ENCODE measurements at places on chromosomes 1 and 21. TPM values are rescaled to one million over a fixed set of nuclear protein-coding genes. Genes with fewer than 3 reads are reported as not detected.

DNA sequence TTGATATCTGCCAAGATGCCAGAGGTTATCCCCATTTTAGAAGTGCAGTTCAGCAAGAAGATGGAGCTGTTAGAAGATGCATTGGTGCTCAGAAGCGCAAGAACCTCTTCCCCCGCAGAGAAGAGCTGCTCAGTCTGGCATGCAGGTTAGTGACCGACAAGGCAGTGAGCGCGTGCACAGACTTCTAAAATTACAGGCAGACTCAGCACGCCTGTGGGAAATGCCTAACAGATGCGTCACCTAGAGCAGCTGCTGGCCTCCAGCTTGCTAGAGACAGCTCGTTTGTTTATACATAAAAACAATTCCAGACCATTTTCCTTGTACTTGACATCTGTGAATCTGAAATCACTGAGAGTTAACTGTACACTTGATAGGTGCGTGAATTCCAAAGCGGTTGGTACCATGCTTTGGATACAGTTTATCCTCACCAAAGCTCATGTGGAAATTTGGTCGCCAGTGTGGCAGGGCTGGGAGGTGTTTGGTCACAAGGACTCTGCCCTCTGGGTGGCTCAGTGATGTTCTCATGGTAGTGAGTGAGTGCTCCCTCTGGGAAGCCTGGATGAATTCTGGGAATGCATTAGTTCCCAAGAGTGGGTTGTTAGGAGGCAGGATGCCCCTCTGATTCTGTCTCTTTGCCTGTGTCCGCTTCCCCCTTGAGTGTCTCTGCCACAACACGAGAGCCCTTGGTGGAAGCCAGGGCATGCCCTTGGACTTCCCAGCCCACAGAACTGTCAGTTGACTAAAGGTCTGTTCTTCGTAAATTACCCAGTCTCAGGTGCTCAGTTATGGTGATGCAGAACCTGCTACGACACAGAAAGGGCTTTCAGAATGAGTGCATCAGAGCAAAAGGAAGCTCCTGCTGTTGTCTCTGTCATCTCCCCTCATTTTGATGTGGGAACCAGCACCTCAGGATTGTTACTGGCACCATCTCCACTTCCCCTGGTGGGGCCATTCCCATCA, 24.4 kb downstream of the SNAP47 start:
- DNase-seq = no peak

GRCh38 chr1:47388891-47389238, 27.2 kb upstream of the FOXE3 start:
- DNase-seq = peak; percentile 46

DNA sequence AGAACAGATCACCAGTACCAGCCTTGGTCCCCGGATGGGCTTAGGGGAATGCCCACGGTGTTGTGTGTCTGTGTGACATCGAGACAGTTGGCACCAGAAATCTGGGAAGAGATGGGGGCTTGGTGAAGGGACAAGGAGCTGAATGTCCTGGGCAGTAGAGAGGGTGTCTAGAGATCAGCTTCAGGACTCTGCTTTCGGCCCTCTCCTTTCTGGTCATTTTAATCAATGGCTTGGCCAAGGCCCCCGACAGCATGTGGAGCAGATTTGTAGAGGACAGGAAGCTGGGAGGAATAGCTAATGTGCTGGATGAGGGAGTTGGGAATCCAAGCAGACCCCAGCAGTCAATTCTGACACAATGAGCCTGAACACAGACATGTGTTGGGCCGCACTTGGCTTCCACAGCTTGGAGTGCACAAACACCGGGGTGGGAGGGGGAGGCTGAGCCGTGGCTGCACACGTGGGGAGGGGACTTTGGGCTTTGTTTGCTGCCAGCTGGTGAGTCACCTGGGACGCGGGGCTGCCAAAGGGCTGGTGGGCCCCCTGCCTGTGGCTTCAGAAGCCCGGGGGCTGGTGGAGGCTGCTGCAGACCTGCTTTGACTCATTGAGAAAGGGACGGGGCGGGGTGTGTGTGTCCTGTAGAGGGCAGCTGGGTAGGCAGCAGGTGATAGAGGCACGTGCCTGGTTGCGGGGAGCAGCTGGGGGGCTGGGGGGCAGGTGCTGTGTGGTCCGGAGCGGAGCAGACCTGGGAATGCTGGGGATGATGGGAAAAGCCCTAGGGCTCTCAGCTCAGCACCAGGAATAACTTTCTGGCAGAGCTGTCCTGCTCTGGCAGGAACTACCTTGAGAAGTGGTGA, 20.9 kb downstream of the SLC1A7 start:
- DNase-seq = no peak

DNA sequence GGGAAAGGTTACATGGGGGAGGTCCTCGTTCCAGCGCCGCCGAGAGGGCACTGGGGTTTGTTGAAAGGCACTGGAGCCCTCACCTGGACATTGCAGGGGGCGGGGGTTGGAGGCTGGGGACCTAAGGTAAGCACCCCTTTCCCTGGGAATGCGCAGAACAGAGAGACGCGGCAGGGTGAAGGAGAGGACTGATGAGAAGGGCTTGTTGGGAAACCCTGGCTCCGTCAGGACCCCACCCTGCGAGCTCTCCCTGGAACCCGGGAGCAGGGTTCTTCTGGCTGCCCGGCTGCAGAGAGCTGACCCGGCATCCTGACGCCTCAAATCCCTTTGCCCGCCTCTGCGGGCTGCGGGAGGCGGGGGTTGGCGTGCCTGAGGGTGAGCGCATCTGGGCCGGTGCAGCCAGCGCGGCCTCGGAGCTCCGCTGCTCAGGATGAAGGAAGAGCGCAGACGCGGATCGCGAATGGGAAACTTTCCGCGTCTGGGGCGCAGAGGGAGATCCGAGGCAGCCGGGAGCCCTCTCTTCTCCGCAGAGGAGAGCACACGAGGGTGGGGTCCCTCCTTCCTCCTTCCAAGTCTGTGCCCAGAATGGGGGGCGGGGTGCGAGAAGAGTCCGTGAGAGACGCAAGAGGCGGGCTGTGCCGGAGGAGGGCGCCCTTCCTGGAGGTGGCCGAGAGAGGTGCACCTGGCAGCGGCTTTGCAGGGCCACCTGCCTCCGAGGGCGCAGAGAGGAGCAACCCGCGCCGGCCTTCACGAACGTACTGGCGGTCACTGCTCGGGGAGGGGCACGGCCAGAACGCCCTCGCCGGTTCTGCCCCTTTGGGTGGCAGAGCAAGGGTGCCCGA, 2.4 kb downstream of the IGSF21 start:
- peak; percentile 10 for DNase-seq

DNA sequence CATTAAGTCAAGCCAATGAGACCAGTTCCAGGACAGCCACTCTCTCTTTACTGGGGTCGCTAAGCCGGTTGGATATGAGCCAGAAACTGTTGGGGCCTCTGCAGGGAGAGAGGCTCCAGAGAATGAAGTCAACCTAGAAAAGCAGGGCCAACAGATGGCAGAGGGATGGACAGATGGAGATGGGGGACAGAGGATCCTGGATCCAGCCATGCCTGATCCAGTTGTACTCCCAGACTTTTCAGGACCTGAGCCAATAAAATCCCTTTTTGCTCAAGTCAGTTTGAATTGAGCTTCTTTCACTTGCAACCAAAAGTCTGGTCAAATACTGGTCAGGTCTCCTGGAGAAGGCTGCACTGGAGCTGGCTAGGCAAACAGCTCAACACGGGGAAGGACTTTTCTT, 2.2 kb downstream of the DHCR24 start:
- DNase-seq = no peak

DNA sequence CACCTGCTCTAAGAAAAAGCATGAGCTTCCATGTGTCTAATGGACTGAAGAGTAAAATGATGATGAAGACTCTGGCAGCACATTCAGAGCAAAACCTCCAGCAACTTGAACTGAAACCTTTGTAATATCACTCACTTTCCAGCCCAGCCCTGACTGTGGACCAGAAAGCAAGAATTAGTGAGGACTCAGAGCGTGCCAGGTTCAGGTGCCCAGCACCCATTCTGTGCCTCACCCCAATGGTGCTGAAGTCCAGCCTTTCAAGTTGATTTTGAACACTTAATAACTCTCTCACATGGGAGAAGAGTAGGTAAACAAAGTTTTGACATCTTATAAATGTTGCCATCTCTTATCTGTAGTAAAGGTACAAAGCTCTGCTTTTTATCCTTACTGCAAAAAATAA, 350.0 kb downstream of the KCNH1 start:
- DNase-seq = no peak

- DNase-seq = no peak
Observed at GRCh38 chr1:22749503-22749902, 38.9 kb downstream of the EPHB2 start.

GRCh38 chr1:209613400-209614150, 30.1 kb downstream of the CAMK1G start:
- DNase-seq = no peak

DNA sequence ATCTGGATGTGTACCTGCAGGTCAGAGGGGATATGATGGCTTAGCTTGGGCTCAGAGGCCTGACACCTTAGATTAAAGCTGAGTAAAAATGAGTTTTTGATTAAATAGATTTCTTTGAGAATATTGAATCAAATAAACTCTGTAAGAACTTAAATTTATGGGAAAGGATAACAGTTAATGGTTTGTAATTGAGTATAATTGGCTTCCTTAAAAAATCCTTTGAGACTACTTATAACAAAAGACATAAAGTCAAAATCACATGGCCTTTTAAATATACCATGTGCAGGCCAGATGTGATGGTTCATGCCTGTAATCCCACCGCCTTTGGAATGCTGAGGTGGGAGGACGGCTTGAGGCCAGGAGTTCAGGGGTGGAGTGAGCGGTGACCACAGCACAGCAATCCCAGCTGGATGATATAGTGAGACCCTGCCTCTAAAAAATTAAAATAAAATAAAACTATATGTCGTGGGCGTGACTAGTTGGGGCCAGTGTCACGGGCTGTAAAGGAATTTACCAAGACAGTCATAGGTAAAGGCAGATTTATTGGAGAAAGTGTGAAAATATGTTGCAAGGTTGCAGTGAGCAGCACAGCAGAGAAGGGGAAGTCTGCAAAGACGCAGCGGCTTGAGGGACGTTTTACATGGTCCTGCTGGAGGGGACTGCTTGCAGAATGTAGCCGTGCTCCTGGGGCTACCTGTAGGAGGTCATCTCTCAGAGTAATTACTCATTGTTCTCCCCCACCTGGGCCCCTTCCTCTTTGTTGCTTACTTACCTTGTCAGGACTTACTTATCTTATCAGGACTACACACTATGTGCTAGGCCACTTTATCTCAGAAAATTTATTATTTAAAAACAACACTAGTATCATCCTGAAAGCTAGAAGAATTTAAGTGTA, 122.3 kb downstream of the ZMYM4 start:
- no peak for DNase-seq

DNA sequence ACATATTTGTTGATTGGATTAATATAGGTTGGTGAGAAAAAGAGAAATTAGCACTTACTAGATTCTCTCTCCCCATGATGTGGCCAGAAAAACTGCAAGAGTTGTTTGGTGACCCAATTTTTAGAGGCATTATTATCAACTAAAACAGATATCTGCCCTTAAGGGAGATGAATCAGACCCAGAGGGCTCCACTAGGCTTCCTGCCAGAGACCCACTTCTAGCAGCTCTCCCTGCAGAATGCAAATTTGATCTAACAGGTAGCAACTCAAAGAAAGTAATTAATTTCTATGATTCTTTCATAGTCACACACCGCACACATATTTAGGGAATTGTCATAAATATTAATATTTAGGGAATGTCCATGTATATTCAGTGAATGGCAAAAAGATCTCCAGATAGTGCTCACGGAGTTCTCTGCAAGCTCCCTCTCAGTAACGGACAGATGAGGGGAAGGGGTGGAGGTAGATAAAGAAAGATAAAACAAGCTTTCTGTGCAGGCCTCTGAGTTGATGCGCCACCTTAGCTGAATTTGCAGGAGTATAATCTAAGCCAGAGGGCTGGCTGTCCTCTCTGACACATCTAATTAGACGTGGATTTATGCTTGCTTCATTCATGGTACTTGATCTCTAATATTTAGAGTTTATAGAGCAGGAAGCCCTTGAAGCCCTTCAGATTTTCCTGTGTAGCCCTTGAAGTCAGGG, 84.1 kb upstream of the CCDC190 start:
- no peak for DNase-seq

- no peak for DNase-seq
Observed at GRCh38 chr21:39579734-39580332, 32.9 kb upstream of the B3GALT5 start.

GRCh38 chr1:86516335-86516734, 30.5 kb upstream of the CLCA4 start:
- no peak for DNase-seq

GRCh38 chr1:36669262-36669661, 186.5 kb upstream of the CSF3R start:
- DNase-seq = no peak

DNA sequence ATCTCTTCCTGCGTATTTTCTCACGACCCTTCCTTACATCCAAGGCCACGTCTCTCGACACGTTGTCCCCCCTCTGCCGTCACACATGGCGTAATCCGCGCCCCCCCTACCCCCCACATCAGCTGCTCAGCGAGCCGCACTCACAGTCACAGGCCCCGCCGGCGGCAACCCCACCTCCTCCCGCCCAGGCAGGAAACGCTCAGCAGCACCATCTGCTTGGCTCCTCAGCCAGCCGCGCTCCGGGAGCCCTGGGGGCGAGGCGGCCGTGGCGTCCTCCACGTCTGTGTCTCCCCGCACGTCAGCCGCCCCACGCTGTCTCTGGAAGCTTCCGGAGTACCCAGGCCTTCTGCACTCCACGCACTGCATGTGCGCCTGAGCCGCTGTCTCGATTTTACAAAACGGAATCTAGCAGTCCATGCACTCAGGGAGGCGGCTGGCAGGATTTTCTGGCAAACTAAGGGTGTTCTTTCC, 64.6 kb downstream of the SIK1 start:
- peak; percentile 27 for DNase-seq

GRCh38 chr1:25710583-25711347, 89.2 kb upstream of the SELENON start:
- DNase-seq = no peak

DNA sequence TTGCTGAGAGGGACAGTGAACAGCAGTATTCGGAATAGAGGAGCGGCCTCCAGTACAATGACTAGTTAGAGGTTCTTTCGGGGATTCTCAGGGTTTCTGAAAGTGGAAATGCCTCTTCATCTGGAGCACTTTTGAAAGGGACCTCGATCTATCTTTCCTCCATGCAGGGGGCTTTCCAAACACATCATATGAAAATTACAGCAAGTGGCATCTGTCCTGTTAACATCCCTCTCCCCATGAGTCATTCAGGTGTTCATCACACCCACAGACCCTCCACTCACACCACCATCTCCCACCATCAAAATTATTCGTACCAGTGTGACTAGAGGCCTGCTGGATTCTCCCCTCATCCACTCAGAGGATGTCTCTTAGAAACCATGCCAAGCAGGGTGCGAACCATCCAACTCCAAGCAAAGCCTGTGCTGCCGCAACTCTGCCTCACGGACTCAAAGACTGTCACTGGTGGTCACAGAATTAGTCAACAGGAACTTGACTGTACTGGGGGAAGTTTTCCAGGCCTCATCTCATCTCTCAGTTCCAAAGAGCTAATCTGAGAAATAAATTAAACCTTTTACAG, 211.1 kb downstream of the MRPL39 start:
- DNase-seq = no peak

- DNase-seq = no peak
Observed at GRCh38 chr1:206020393-206021007, 3.2 kb downstream of the CTSE start.

- peak; percentile 22 for DNase-seq
Observed at GRCh38 chr1:186183219-186183618, 191.8 kb downstream of the TPR start.

- no peak for DNase-seq
Observed at GRCh38 chr1:2110738-2111673, 60.8 kb downstream of the PRKCZ start.

Gene HRNR
- total RNA-seq = not detected

Gene NBPF6
- total RNA-seq = not detected

Gene CTH
- 14.8 TPM for total RNA-seq

Gene GUCA2A
- not detected for total RNA-seq

Gene CTSS
- total RNA-seq = 26.2 TPM

Gene NID1
- 64.2 TPM for total RNA-seq

Gene ILDR2
- total RNA-seq = 0.40 TPM

Gene PRAMEF8
- not detected for total RNA-seq

Gene UTS2
- not detected for total RNA-seq
